ENCODE measurements at places on chromosomes 16 and 17.

- DNase-seq = no peak
Measured at GRCh38 chr16:79573884-79574283, 26.7 kb downstream of the MAF start.

DNA sequence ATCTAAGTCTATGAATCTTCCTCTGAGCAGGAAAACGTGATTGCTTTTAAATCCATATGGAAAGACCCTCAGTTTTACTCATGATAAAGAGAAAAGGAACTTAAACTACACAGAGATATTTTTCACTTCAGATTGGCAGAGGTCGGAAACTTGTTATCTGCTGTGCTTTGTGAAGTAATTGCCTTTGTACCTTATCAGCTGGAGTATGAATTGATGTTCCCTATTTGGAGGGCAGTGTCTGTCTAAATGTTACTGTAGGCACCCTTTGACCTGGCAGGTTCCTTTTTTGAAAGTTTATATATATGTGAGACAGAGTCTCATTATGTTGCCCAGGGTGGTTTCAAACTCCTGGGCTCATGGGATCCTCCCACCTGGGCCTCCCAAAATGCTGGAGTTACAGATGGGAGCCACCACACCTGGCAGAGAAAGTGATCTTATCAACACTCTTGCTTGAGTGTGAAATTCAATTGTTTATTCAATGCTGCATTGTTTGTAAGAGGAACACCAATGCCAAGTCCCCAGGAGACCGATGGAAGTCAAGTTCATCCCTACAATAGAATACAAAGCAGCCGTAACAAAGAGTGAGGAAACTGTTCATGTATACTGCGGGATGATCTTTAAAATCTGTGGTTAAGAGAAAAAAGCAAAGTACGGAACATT is 52.3 kb downstream of the ABCC1 start:
- no peak for DNase-seq

DNA sequence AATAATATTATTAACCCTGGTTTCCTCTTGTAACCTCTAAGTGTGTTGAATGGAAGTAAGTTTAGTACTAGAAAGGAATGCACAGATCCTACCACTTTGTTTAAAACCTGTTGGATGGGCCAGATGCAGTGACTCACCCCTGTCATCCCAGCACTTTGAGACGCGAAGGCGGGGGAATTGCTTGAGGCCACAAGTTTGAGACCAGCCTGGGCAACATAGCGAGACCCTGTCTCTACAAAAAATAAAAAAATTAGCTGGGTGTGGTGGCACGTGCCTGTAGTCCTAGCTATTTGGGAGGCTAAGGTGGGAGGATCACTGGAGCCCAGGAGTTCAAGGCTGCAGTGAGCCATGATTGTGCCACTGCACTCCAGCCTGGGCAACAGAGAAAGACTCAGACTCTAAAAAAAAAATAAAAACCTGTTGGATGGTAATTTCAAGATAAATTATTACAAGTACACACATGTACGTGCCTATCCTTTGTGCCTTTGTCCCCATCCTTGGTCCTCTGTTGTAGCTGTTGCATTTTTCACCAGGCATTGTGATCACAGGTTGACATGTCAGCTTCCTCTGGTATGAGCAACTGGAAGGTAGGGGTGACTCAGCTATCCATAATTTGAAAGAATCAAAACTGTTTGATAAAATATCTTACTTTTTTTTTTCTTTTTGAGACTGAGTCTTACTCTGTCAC is 30.7 kb upstream of the METTL9 start:
- DNase-seq = no peak

DNA sequence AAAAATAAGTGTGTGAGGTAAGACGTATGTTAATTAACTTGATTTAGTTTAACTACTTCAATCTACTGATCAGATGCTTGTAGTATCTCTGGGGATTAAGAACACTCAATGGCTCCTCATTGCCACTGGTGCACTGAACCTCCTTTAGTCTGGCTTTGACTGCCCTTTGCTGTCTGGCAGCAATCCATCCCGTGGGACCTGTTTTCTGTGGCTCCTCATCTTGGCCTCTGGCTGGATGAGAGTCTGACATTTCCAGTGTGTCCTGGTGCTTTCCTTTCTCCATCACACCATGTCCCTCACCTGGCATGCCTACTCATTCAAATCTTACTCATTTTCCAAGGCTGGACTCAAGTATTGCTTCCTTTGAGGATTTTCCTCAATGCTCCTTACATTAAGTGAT is 212.2 kb downstream of the CA10 start:
- DNase-seq = peak; percentile 49

GRCh38 chr16:80019395-80019794 is 418.9 kb upstream of the MAF start:
- no peak for DNase-seq

All from BE2C (cell line).